Brain (organoid and tissue), 16 donors: ENCODE measurements at places on chromosomes 2 and 18. TPM values are rescaled to one million over a fixed set of nuclear protein-coding genes. Genes with fewer than 3 reads are reported as not detected.
A peak's percentile ranks its signal among the peaks of the same experiment; 100 is the strongest.

Gene APCDD1
- polyA plus RNA-seq: 36.8 TPM

Gene ASPRV1
- polyA plus RNA-seq: 4.1 TPM

Gene EFR3B
- 23.8 TPM for polyA plus RNA-seq

Gene GPC1
- polyA plus RNA-seq: 52.7 TPM

DNA sequence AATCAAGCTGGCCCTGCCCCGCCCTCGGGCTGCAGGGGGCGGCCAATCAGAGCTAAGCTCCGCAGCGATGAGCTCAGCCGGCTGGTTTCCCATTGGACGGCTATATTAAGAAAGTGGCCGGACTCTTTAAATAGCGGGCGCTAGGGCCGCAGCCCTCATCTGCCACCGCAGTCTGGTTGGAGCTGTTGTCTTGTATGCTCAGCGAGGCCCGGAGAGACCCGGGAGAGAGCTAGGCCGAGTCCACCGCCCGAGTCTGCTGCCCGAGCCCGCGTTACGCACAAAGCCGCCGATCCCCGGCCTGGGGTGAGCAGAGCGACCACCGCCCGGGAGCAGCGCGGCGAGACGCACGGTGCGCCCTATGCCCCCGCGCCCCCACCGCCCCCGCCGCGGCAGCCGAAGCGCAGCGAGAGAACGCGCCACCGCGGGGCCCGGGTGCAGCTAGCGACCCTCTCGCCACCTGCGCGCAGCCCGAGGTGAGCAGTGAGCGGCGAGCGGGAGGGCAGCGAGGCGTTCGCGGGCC, at the start of gene RHOB:
TSS of gene RHOB (plus strand) at position 158 of the 520 bp plus-strand sequence. CDS start 392 bp downstream, outside the sequence.
- DNase-seq: peak; percentile 99

GRCh38 chr18:28689588-28689987, 512.7 kb upstream of the CDH2 start:
- DNase-seq: no peak

DNA sequence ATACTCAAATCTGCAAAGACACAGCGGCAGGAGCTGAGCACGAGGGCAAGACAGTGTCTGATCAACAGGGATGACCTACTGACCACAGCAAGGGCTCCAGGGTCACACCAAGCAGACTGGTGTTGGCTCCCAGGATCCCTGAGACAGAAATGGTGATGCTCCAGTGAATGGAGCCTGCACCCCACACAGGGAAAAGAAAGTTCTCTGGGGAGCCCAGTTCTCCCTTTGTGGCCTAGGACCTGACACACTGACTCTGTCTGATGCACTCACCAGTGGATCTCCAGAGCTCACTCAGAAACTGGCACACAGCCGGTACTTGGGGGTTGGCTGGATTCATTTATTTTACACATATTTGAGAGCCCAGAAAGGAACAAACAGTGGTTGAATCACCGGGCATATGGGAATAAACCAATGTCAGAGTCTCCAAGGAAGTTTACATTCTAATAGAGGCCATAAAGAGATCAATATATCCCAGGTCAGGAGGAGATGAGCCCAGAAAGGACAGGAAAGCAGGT, 215.6 kb upstream of the ARL4C start:
- no peak for DNase-seq

- DNase-seq: no peak
These were observed 150.3 kb upstream of the RASGRP3 start for GRCh38 chr2:33326100-33326499.

DNA sequence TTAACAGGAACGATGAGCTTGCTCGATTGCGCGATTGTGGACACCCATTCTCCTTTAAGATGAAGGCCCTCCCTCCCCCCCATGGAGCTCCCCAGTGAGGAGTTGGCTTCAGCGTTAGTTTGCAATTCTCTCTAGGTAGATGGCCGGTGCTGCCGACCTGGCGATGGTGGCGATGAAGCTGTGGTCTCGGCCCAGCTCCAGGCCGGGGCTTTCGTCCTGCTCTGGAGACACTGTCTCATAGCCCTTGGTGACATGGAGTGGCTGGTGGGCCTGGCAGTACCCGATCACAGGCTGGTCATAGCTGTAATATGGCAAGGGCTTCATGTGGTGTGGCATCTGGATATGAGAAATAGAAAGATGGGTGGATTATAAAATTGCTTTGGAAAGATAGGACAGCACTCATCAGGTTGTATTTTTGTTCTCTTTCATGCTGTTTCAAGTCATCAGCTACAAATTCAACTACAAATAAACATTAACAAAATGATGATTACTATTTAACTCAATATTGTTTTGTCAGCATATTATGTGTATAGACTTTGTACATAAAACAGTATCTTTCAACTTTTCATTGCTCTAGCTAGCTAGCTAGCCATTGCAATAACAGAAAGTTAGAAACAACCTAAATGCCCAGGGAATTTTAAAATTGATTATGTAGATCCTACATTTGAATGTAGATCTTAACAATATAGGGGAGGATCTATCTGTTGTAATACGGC, 773.4 kb downstream of the LRRTM4 start:
- no peak for DNase-seq

DNA sequence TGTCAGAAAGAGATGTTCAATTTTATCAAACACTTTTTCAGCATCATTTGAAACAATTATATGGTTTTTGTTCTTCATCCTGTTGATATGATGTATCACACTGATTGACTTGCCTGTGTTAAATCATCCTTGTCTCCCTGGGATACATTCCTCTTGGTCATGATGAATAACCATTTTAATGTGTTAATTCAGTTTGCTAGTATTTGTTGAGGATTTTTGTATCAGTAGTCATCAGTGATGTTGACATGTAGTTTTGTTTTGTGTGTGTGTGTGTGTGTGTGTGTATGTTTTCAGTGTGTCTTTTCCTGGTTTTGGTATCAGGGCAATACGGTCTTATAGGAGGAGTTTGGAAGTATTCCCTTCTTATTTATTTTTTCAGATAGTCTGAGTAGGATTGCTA, 325.4 kb downstream of the ZNF804A start:
- no peak for DNase-seq
